ENCODE measurements at places on chromosomes 1 and 21. TPM values are rescaled to one million over a fixed set of nuclear protein-coding genes. Genes with fewer than 3 reads are reported as not detected.

- DNase-seq = no peak
- no peak overlapping the region for H3K27ac ChIP-seq
- H3K36me3 ChIP-seq = no peaks in the 10 kb centered on the region
- no peaks in the 10 kb centered on the region for H3K27me3 ChIP-seq
These were observed 32.8 kb upstream of the PTBP2 start for GRCh38 chr1:96688767-96689166.

- no peak overlapping the region for H3K4me3 ChIP-seq
- no peak overlapping the region for H3K27ac ChIP-seq
- H3K36me3 ChIP-seq = no peaks in the 10 kb centered on the region
- no peak for DNase-seq
These were observed 111.1 kb downstream of the CLEC20A start for GRCh38 chr1:178385662-178386061.

- H3K27me3 ChIP-seq = no peaks in the 10 kb centered on the region
- no peak overlapping the region for H3K4me3 ChIP-seq
- H3K4me1 ChIP-seq = no peaks in the 10 kb centered on the region
These were observed 69.3 kb downstream of the SPAG17 start for GRCh38 chr1:118115567-118116295.

GRCh38 chr1:53022179-53022578, 39.8 kb upstream of the PODN start:
- DNase-seq = no peak
- no peak overlapping the region for H3K4me3 ChIP-seq
- H3K4me1 ChIP-seq = no peaks in the 10 kb centered on the region
- H3K36me3 ChIP-seq = peaks cover 14% of the 10 kb centered on the region

GRCh38 chr1:13878021-13878420, 178.0 kb downstream of the PRDM2 start:
- H3K4me1 ChIP-seq = no peaks in the 10 kb centered on the region
- no peak overlapping the region for H3K27ac ChIP-seq
- no peak overlapping the region for H3K4me3 ChIP-seq
- no peaks in the 10 kb centered on the region for H3K36me3 ChIP-seq
- DNase-seq = no peak

PLA2G2F gene
- total RNA-seq = not detected

GJB5 gene
- total RNA-seq = not detected

PRCC gene
- 50.0 TPM for total RNA-seq

All from CD4-positive, alpha-beta T cell (primary cell).